ENCODE measurements at places on chromosomes 6 and 20.

DNA sequence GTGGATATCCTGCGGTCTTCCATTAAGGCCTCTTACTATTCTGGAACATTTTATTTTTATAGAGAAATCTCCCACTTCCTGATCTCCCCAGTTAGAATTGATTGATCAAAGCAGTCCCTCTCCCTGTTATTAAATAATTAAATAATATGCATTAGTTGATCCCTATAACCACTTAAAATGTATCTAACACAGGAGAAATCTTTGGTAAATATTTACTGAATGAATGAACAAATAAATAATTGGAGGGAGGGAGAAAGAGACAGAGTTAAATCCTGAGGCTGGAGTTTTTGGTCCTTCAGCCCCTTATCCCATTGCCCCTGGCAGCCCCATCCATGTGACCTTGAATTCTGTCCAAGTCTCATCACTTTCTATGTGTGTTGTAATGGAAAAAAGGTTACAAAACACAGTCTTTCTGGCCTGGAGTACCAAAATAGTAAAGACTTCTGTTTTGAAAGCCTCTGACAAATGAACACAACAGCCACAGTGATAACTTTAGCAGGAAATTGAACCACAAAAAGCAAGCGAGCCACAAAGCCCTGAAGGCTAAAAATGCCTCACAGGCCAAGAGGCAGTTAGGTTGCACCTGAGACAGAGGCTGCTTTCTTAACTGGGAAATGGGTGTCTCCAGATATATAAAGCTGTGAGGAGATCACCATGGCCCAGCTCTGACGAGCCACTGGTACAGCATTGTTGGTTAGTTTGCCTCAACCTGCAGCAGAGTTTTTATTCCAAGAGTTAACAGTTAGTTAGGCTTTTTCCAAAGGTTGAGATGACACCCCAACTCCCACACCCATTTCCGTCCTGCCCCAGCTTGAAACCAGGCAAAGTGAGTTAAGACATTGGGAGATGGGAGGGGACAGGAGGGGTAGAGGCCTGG, 11.3 kb downstream of the NT5E start:
- H3K36me3 ChIP-seq, result no peaks in the 10 kb centered on the region
- H3K27me3 ChIP-seq, result no peaks in the 10 kb centered on the region
- peaks cover 74% of the 10 kb centered on the region for H3K4me1 ChIP-seq

DNA sequence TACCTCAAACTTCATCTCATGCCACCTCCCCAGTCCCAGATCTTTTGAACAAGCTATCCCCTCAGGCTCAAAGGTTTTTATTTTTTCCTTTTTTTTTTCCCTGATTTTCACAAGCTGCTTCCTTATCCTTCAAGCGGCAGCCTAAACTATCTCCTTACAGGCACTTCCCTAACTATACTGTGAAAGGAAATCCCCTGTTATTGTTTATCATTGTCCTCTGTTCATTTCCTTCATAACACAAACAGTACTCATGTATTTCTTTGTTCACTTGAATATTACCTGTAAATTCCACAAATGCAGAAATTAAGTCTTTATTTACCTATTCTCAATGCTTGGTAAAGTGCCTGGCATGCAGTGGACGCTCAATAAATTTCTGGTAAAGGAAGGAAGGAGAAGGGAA, 48.9 kb downstream of the ME1 start:
- no peak for DNase-seq
- H3K36me3 ChIP-seq, result no peaks in the 10 kb centered on the region
- no peaks in the 10 kb centered on the region for H3K4me1 ChIP-seq
- no peak overlapping the region for H3K4me3 ChIP-seq

DNA sequence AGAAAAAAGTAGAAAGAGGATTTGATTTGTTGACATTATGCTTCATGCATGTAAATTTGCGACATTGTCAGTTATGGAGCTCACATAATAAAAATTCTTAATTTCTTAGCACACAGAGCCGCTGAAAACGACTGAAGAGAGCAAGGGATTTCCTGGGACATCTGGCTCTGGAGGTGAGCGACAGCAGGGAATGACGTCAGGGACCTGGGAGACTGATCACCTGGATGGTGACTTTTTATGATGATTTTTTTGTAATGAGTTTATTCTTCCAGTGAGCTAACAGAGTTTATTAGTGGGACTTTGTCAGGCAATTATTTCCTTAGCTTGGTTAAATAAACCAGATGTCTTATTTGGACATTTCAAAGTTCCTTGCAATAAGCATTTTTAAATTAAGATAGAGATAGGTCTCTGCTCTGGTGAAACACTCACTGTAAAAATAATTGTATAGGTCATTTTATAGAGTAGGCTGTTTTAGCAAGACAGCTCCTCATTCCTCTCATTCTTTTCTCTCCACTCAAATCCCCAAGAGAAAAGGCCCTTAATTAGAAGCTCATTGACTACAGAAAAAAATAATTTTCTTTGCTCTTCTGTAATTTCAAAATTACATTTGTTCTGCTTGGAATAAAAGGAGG, 19.4 kb downstream of the TMEM200A start:
- no peaks in the 10 kb centered on the region for H3K36me3 ChIP-seq
- H3K4me3 ChIP-seq, result no peak overlapping the region
- H3K27ac ChIP-seq, result no peak overlapping the region
- no peaks in the 10 kb centered on the region for H3K27me3 ChIP-seq
- DNase-seq, result no peak

DNA sequence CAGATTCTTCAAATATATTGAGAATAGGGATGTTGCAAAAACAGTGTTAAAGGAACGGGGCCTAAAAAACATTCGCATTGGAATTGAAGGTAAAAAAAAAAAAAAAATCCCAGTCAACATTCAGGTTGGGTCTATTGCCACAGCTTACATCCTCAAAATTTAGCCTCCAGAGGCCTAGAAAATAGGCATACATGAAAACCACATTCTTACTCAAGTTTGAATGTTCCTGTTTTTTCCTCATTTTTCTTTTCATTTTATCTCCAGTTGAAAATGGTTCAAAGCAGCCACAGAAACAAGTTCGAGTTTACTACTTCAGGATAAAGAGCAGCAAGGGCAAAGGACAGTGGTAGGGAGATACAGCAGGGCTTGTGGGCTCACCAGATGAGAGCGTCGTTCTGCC, 41.9 kb downstream of the KCTD20 start:
- no peak overlapping the region for H3K27ac ChIP-seq
- H3K36me3 ChIP-seq, result peaks cover 14% of the 10 kb centered on the region
- H3K4me3 ChIP-seq, result no peak overlapping the region

DNA sequence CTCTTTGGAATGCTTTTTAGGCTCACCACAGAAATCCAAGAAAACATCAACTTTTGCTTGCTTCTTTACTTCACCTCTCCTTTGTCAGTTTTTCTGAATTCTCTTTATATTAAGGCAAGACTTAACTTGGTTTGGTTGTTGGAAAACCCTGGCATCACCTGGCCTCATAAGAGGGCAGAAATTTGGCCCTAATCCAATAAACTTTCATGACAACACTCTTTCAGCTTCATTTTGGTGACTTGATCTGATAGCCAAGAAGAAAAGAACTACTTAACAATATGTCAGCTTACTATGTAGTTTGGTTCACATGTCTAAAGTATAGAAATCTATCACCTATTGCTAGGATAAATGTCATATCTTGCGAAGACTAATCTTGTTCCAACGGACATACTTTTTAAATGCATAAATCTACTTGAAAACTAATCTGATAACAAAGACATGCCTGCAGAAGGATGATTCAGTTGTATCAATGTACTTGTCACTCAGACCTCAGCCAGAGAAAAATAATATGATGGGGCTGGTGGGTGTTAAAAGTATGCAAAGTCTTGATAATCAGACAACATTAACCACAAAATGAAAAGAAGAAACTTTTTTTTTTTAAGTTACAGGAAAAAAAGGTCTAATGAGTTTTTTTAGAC, 19.3 kb upstream of the HBS1L start:
- no peak overlapping the region for H3K4me3 ChIP-seq
- no peak for DNase-seq
- no peaks in the 10 kb centered on the region for H3K27me3 ChIP-seq
- no peaks in the 10 kb centered on the region for H3K4me1 ChIP-seq
- H3K36me3 ChIP-seq, result no peaks in the 10 kb centered on the region
- H3K27ac ChIP-seq, result no peak overlapping the region

DNA sequence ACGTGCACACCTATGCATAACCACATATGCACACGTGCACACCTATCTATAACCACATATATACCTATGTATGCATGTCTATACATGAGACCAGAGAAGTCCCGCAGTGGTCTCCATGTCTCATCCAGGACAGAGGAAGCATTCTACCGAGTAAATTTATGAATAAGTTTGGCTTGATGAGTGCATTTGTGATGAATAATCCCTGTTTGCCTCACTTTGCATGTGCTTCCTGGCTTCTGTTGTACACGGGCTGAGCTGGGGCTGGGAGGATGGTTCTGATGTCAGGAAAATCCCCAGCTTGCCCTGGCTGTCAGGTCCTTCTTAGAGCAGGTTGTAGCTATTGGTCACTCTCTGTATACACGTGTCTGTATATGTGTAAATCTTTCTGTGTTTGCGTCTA, 157.6 kb upstream of the RPS6KA2 start:
- no peak overlapping the region for H3K27ac ChIP-seq
- no peaks in the 10 kb centered on the region for H3K4me1 ChIP-seq
- DNase-seq, result no peak
- no peaks in the 10 kb centered on the region for H3K27me3 ChIP-seq
- H3K4me3 ChIP-seq, result no peak overlapping the region

- H3K4me1 ChIP-seq, result no peaks in the 10 kb centered on the region
- H3K4me3 ChIP-seq, result no peak overlapping the region
- no peaks in the 10 kb centered on the region for H3K36me3 ChIP-seq
- H3K27me3 ChIP-seq, result no peaks in the 10 kb centered on the region
- H3K27ac ChIP-seq, result no peak overlapping the region
- no peak for DNase-seq
These were observed 13.2 kb upstream of the KIF25 start for GRCh38 chr6:167984144-167984719.

GRCh38 chr6:428047-428603, 36.6 kb downstream of the IRF4 start:
- H3K4me1 ChIP-seq, result no peaks in the 10 kb centered on the region
- no peak for DNase-seq
- H3K36me3 ChIP-seq, result no peaks in the 10 kb centered on the region
- no peaks in the 10 kb centered on the region for H3K27me3 ChIP-seq
- H3K27ac ChIP-seq, result no peak overlapping the region
- no peak overlapping the region for H3K4me3 ChIP-seq

GRCh38 chr20:3612795-3613572, 50.2 kb downstream of the GFRA4 start:
- H3K27me3 ChIP-seq, result no peaks in the 10 kb centered on the region
- DNase-seq, result no peak
- no peak overlapping the region for H3K4me3 ChIP-seq
- no peaks in the 10 kb centered on the region for H3K4me1 ChIP-seq
- H3K27ac ChIP-seq, result no peak overlapping the region
- H3K36me3 ChIP-seq, result no peaks in the 10 kb centered on the region

GRCh38 chr6:134721060-134721405, 228.9 kb downstream of the ALDH8A1 start:
- DNase-seq, result no peak
- H3K36me3 ChIP-seq, result no peaks in the 10 kb centered on the region
- no peak overlapping the region for H3K4me3 ChIP-seq
- H3K27ac ChIP-seq, result peak overlapping the region; percentile 74
- H3K4me1 ChIP-seq, result peaks cover 65% of the 10 kb centered on the region

GRCh38 chr20:5789827-5790226, 39.6 kb downstream of the SHLD1 start:
- peaks cover 30% of the 10 kb centered on the region for H3K4me1 ChIP-seq
- peaks cover 8% of the 10 kb centered on the region for H3K36me3 ChIP-seq
- H3K4me3 ChIP-seq, result no peak overlapping the region
- no peak for DNase-seq

DNA sequence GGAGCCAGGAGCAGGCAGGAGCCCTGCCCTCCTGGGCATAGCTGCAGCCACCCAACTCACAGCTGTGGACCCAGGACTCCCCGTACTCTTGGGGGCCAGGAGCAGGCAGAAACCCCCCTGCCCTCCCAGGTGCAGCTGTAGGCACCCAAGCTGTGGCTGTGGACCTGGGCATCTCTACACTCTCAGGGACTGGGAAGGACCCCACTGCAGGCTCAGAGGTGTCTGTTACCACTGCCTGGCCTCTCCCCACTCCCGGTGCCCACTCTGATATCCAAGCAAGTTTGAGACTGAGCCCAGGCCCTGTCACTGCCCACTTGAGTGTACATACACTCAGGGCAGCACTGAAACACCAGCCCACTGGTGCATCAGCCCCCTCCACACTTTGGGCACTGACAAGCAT, 193.5 kb upstream of the MANEA start:
- no peak for DNase-seq
- H3K36me3 ChIP-seq, result no peaks in the 10 kb centered on the region
- no peaks in the 10 kb centered on the region for H3K27me3 ChIP-seq
- no peak overlapping the region for H3K4me3 ChIP-seq
- H3K27ac ChIP-seq, result no peak overlapping the region

GRCh38 chr20:35511814-35512420, 17.5 kb downstream of the C20orf173 start:
- H3K4me3 ChIP-seq, result no peak overlapping the region
- no peaks in the 10 kb centered on the region for H3K4me1 ChIP-seq
- no peak overlapping the region for H3K27ac ChIP-seq
- H3K36me3 ChIP-seq, result peaks cover 89% of the 10 kb centered on the region

GRCh38 chr6:31529329-31530150, 778 bp downstream of the MCCD1 start:
- peaks cover 57% of the 10 kb centered on the region for H3K36me3 ChIP-seq
- H3K27ac ChIP-seq, result no peak overlapping the region
- no peaks in the 10 kb centered on the region for H3K4me1 ChIP-seq
- no peak for DNase-seq
- H3K27me3 ChIP-seq, result no peaks in the 10 kb centered on the region
- no peak overlapping the region for H3K4me3 ChIP-seq

DNA sequence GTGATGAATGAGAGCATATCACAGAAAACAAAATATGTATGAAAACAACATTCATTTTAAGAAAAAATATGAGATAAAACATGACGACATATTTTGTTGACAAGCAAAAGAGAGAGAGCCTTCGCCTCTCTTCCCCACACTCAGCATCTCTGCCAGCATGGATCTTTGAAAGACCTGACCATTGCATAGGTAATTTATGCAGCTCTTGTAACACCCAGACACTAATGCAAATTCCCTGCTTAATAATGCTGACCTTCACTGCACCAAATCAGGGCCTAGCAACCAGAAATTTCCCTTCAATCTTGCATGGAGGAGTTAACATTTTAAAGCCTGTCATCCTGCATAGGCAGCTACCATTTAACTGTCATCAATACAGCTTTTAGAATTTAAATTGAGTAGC, 50.0 kb upstream of the CNR1 start:
- DNase-seq, result no peak
- no peak overlapping the region for H3K27ac ChIP-seq
- no peaks in the 10 kb centered on the region for H3K27me3 ChIP-seq
- no peaks in the 10 kb centered on the region for H3K36me3 ChIP-seq
- H3K4me1 ChIP-seq, result no peaks in the 10 kb centered on the region
- no peak overlapping the region for H3K4me3 ChIP-seq

GRCh38 chr6:154822947-154823558, 89.8 kb downstream of the SCAF8 start:
- H3K36me3 ChIP-seq, result no peaks in the 10 kb centered on the region
- H3K4me3 ChIP-seq, result no peak overlapping the region
- no peaks in the 10 kb centered on the region for H3K4me1 ChIP-seq
- no peaks in the 10 kb centered on the region for H3K27me3 ChIP-seq
- H3K27ac ChIP-seq, result no peak overlapping the region
- DNase-seq, result no peak

- H3K36me3 ChIP-seq, result peaks cover 17% of the 10 kb centered on the region
- DNase-seq, result no peak
- peaks cover 8% of the 10 kb centered on the region for H3K4me1 ChIP-seq
- no peak overlapping the region for H3K4me3 ChIP-seq
- no peak overlapping the region for H3K27ac ChIP-seq
These were observed 27.2 kb downstream of the BRPF3 start for GRCh38 chr6:36223706-36224105.

GRCh38 chr20:61967300-61967699, 98.4 kb downstream of the TAF4 start:
- H3K4me1 ChIP-seq, result peaks cover 14% of the 10 kb centered on the region
- no peak for DNase-seq
- H3K27ac ChIP-seq, result no peak overlapping the region
- H3K27me3 ChIP-seq, result no peaks in the 10 kb centered on the region
- no peak overlapping the region for H3K4me3 ChIP-seq
- peaks cover 3% of the 10 kb centered on the region for H3K36me3 ChIP-seq

Data from esophagus squamous epithelium (tissue), 5 donors.